IMR-90 (cell line): ENCODE measurements at places on chromosomes 4 and X. TPM values are rescaled to one million over a fixed set of nuclear protein-coding genes. Genes with fewer than 3 reads are reported as not detected.

- no peak for DNase-seq
Observed at GRCh38 chr4:56880572-56880971, 27.1 kb upstream of the REST start.

Gene CABS1
- not detected in 2 replicates for total RNA-seq

Gene SORCS2
- 0.28 and 0.36 TPM in 2 replicates for total RNA-seq

- DNase-seq, result peak; percentile 14
Observed at GRCh38 chr4:54473077-54473545, 184.6 kb upstream of the KIT start.

DNA sequence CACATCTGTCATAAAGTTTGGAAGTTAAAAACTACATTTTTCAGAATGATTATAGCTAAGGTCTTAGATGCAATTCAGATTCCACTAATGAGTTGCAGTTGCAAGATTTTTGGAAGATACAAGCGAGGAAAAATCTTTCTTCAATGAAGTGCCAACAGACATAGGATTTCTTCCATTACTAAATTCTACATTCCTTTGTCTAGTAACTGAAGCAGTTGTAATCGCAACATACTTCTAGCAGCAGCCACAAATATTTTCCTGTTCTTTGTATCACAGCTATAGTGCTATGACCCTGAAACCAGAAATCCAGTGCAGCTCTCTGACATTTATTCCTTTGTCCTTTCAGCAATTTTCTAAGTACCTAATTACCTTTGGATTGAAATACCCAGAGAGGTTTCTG, 225.2 kb upstream of the SLIT2 start:
- peak; percentile 30 for DNase-seq
